ENCODE measurements at places on chromosomes 5 and 9.

- DNase-seq = no peak
Observed at GRCh38 chr5:101271416-101271815, 368.3 kb upstream of the ST8SIA4 start.

DNA sequence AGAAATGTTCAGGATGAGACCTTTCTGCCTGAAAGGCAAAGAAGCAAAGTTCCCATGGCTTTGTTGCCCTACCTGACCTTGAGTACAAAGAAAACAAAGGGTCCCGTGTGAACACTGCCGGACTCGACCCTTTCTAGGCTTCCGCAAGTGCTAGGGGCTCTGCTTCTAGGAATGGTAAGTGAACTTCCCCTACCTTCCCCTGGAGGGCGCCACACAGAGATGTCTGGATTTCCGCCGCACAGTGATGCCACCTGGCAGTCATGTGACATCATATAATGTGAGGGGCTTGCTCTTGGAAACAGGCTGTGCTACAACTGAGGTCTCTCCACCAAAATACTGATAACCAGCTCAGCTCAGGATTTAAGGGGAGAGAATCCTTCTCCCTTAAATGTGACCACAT, 56.6 kb downstream of the HSD17B3 start:
- DNase-seq = no peak

- DNase-seq = no peak
Observed at GRCh38 chr5:140319833-140320232, 16.9 kb upstream of the PFDN1 start.

GRCh38 chr9:111386386-111386785, 56.4 kb upstream of the OR2K2 start:
- no peak for DNase-seq

- no peak for DNase-seq
Observed at GRCh38 chr9:16070455-16071145, 517.8 kb downstream of the CCDC171 start.

DNA sequence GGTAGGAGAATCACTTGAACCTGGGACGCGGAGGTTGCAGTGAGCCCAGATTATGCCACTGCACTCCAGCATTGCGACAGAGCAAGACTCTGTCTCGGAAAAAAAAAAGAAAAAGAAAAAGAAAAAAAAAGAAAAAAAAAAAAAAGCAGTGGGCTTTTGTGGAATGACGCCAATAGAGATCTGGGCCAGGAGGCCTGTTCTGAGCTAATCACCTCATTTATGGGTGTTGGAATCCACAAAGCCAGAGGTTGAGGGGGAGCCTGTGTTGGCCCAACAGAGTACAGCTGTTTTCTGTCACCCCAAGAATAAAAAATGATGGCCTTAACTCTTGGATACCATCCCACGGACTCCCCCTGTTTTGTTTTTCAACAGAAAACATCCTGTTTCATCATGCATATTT, 18.5 kb downstream of the OSTF1 start:
- DNase-seq = no peak

DNA sequence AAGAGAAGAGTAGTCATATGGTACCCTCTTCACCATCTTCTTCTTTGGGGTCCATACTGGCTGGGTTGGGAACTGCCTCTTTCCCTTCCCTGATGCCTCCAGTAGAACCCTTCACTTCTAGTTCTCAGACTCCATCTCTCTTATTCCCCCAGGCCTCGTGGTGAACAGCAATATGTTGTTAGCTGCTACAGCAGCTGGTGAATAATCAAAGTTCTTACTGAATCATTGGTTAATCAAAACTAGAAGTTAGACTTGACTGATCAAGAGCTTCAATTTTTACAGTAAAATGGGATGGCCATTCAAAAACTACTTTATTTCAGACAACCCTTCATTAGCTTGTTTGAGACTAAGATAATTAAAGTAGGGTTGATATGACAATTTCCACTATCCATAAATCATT, 190.9 kb upstream of the GNA14 start:
- DNase-seq = no peak

GRCh38 chr9:90722071-90722470, 79.4 kb upstream of the DIRAS2 start:
- no peak for DNase-seq

DNA sequence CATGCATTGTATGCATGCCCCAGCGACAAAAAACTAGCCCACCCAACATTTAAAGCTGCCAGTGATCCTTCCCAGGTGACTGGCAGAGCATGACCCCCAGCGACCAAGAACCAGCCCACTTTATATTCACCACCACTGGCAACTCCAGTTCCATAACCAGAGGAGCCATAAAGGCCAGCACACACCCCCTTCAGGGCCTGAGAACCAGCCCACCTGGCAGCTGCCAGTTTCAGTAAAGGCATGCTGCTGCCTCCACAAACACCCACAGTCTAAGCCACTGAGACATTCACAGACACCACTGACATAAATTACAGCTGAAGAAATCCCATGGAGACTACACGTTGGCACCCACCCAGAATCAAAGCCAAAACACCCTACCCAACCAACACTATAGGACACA, 46.9 kb upstream of the RGS7BP start:
- DNase-seq = no peak

GRCh38 chr5:155884041-155884440, 442.9 kb upstream of the SGCD start:
- no peak for DNase-seq

GRCh38 chr9:76734716-76735115, 29.5 kb upstream of the PCA3 start:
- DNase-seq = no peak

DNA sequence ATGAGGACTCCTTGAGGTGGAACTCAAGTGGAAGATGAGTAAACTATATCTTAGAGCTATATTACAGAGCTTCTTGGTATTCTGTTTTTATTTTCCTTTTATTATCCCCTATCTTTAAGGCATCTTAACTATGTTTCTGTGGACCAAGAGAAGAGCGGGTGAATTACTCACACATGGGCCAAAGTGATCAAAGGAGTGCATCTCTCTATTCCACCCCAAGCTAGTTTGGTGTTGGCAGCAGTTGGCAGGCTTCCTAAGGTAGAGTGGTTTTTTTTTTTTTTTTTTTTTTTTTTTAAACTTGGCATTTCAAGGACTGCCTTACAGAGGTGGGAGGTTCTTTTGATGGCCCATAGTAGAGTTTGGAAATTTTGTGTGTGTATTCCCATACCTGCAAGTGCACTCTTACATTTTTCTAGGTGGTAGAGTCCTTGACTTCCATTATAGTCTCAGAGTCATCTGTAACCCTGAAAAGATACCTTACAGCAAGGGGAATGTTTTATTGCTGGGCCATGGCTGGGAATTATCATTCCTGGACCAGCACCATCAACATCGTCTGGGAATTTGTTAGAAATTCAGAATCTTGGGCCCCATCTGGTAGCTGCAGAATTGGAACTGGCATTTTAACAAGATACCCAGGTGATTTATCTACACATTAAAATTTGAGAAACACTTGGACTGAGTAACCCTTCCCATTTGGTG, 51.0 kb downstream of the ARHGAP26 start:
- DNase-seq = no peak

- no peak for DNase-seq
Observed at GRCh38 chr9:131487621-131488031, 15.1 kb upstream of the POMT1 start.

- DNase-seq = no peak
Observed at GRCh38 chr9:68953771-68954170, 60.1 kb downstream of the PRKACG start.

- DNase-seq = no peak
Observed at GRCh38 chr5:54904425-54904824, 81.0 kb downstream of the ESM1 start.

DNA sequence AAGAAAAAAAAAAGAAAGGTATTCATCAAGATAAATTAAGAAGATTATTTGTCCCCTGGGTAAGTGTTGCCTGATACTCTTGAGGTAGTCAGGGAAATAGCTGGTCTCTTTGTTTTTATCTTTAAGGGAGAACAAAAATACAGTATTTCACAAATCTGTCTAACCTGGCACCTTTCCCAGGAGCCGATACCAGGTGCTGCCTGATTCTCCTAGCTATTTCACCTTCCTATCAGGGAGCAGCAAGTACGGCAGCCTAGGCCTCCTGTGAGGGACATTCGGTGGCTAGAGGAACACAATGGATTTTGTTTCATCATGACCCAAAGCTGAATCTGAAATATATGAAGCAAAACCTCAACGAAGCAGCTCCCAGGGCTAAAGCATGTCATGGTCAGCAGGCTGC, 86.0 kb downstream of the TARS1 start:
- no peak for DNase-seq

GRCh38 chr5:38538161-38538560, 18.3 kb downstream of the LIFR start:
- no peak for DNase-seq

DNA sequence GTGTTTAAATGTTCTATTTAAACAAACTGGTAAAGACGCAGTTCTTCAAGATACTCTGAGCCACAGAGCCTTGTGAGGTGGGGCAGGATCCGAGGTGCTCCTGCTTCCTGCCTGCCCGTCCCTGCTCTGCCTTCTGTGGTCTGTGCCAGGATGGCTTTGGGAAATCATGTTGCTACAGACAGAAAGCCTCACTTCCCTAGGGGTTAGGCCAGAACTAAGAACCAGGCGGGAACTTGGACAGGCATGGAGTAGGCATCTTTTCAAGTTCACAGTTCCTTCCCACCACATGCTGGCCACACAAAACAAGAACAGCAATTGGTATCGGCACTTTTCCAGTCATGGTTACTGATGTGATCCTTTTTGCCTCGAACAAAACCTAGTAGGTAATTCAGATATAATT, 67.7 kb upstream of the SPOCK1 start:
- DNase-seq = no peak

DNA sequence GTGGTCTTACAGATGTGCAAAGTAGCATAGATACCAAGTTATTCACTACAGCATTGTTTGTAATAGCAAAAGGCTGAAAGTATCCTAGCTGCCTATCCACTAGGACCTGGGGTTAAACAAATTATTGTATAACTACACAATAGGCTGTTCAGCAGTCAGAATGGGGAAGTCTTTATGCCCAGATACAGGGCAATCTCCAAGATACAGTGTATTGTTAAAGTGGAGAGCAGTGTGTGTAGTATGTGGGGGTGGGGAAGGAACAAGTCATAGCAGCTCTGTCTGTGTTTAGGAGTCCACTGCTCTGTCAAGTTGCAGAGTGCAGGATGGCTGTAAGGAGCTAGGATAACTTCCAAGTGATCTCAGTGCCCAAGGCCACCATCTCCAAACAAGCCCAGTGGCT, 5.5 kb downstream of the PCYOX1L start:
- DNase-seq = no peak

DNA sequence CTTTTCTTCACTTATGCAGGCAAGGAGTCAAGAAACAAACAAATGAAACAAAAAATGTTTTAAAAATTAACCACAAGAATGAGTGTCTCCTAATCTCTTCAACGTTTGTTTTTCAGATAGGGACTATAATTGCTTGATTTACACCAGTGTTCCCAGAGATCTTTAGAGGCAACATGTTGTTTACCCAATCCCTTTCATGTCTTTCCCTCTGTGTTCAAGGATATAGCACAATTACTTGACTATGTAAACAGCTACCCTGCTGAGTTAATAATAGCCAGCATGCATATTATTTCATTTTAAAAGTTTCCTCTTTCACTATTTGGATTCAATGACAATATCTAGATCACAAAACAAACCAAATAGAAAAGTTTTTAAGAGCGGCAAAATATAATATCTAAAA, 25.1 kb upstream of the SHISAL2B start:
- no peak for DNase-seq
